ENCODE measurements at places on chromosomes 13 and 19. TPM values are rescaled to one million over a fixed set of nuclear protein-coding genes. Genes with fewer than 3 reads are reported as not detected.

SBK3 gene
- 1.0 TPM for total RNA-seq

GSX1 gene
- total RNA-seq, result not detected

KCNC3 gene
- total RNA-seq, result 0.74 TPM

SULT2B1 gene
- not detected for total RNA-seq

ETFB gene
- total RNA-seq, result 497 TPM

All from Caki2 (cell line).